Thyroid gland (tissue), 4 donors: ENCODE measurements at places on chromosomes 13 and 19.
A peak's percentile ranks its signal among the peaks of the same experiment; 100 is the strongest.

GRCh38 chr19:13952931-13953531, 722 bp downstream of the DCAF15 start:
- DNase-seq: no peak

GRCh38 chr13:19864024-19864745, 736 bp upstream of the ZMYM5 start:
- peak; percentile 65 for DNase-seq

GRCh38 chr19:41478171-41478570, 35.2 kb downstream of the ERICH4 start:
- DNase-seq: no peak

GRCh38 chr19:13228561-13228960, 78.3 kb downstream of the IER2 start:
- no peak for DNase-seq

- no peak for DNase-seq
Observed at GRCh38 chr13:43698009-43698408, 88.8 kb downstream of the ENOX1 start.
